ENCODE measurements at places on chromosomes 12 and 14.

DNA sequence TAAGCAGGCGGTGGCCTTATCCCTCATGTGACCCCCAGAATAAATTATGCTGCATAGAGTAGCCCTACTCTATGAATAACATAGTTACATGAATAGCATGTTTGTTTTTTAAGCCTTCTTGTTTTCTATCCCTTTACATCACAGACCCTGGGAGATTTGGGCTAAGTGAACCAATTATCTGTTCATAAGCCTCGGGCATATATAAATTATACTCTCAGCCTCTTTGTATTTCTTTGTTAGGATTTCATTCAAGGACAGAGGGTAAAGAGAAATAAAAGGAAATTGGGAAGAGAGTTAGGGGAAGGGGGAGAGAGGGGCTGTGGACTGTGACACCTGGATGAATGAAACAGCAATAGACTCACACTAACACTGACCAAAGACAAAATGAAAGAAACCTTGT is 35.3 kb upstream of the RTRAF start:
- DNase-seq, result no peak

- no peak for DNase-seq
These were observed 11.2 kb downstream of the FAR2 start for GRCh38 chr12:29160230-29160629.

DNA sequence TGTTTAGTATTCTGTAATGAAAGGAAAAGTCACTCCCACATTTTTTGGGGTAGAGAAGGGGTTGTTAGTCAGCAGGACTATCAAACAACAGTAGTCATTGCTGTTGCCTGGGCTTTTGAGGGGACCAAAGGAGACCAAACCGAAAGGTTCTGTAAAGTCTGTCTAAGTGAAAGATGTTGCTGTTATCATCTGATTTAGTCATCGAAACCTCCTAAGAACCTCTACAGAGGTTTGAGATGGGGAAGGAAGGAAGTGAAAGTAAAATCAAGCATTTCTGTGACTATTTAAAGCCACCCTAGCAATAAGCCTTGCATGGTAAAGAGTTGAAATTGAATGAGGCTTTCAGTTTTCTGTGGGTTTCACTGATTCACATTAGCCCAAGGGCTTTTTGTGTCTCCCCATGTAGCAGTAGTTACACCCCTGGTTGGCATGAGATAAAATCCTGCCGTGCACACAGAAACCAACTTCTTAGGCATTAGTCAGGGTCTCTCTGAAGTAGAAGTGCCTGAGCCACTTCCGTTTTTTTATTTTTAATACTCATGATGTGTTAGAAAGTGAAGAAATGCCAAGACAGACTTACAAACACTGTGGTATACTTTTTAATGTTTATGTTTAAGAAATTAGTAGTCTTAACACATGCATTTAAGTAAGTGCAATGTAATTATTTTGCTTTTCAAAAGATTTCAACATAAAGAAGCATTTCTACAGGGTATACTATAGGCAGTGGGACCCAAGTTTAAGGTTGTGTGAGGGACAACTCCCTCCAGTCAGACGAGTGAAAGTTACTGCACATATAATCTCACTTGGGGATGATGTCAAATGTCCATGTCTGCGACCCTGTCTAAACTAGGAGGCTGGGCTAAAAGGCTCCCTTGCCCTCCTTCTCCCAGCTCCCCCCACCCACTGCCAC is 50.4 kb downstream of the DYRK2 start:
- DNase-seq, result peak; percentile 68

GRCh38 chr12:26197832-26198231 is 2.5 kb downstream of the SSPN start:
- no peak for DNase-seq

- DNase-seq, result no peak
These were observed 29.9 kb upstream of the SLC38A2 start for GRCh38 chr12:46402451-46402850.
